ENCODE measurements at places on chromosomes 7 and 10.
A peak's percentile ranks its signal among the peaks of the same experiment; 100 is the strongest.

- DNase-seq = no peak
Observed at GRCh38 chr10:52952391-52953055, 179.9 kb upstream of the MBL2 start.

DNA sequence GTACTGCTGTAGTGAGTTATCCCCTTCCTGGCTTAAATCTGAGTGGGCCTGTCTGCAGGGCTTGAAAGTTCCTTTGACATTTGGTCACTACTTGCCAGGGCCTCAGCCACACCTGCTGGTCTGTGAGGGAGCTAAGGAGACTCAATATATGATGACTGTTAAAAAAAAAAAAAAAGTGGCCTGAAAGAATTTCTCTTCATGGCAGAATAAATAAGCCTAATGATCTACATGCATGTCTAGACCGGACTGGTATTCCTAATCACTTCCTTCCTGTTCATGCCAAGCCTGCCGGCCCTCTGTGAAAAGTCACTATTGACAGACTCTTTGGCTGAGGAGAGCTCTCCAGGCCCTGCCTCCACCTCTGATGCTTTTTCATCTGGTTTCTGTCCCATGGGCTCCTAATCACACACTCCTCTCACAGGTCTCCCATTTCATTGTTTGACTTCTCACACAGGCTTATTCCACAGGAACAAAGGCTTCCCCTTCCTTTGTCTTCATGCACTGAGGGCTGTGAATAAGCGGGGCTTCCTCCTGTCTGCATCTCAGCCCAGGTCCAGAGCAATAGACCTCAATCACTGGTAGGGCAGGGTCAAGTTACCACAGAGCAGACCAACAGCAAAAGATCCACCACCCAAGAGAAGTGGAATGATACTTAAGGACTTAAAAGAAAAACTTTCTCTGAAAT lies 99.1 kb upstream of the SEC61G start:
- no peak for DNase-seq

GRCh38 chr10:24822590-24822989 lies 98.9 kb upstream of the ARHGAP21 start:
- DNase-seq = no peak

DNA sequence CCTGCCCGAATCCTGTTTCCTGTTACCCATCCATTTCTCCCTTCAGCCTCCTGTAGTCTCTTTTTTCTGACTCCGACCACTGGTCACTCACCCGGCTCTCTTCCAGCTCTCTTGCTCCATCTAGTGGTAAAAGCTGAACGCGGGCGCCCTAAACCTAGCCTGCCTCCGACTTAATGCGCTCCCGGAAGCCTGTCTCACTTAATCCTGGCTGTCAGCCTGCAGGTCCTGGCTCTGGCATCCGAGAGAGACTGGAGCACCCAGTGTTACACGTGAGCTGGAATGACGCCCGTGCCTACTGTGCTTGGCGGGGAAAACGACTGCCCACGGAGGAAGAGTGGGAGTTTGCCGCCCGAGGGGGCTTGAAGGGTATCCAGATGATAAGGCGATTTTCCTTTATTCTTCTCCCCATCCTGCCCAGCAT lies 10.3 kb downstream of the SUMF2 start:
- DNase-seq = peak; percentile 55

DNA sequence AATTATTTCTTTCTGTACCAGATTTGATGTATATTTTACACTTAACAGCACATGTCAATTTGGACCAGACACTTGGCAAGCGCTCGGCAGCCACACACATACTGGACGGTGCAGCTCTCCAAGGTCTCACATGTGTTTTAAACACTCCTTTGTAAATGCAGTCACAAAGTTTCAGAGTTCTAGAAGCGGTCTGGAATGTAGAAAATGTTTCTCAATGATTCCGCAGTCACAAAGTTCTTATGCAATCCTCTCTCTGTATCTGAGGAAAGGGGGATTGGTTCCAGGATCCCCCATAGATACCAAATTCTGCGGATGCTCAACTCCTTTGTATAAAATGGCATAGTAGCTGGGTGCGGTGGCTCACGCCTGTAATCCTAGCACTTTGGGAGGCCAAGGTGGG lies 253.0 kb upstream of the GRB10 start:
- no peak for DNase-seq

GRCh38 chr7:4052130-4052529 lies 630.0 kb upstream of the FOXK1 start:
- DNase-seq = no peak

DNA sequence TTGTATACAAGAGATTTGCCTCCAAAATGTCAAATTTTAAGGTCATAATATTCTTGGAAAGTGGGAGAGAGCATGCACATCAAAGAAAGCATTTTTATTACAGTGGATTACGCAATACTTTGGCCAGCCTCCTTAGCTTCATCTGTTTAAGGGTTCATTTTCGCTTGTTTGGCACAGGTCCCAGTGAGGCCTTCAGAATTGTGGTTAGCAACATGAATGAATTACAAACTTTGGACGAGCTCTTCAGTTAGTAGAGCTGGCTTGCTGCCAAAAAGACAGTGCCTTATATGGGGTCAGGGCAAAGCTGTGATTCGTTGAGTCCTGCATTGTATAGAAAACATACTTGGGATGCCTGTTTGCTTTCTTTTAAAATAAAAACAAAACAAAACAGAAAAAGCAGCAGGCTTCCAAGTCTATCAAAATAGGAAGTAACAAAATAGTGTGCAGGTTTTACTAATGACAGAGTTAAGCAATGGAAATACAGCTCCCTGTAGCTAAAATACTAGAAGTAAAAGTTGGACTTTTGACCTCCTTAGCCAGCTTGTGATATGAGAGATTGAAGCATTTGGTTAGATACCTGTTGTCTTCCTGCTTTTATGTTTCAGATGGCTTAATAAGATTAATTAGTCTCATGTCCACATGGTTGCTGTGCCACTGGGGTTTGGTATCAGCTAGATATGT lies 190.8 kb downstream of the MLLT10 start:
- DNase-seq = no peak

DNA sequence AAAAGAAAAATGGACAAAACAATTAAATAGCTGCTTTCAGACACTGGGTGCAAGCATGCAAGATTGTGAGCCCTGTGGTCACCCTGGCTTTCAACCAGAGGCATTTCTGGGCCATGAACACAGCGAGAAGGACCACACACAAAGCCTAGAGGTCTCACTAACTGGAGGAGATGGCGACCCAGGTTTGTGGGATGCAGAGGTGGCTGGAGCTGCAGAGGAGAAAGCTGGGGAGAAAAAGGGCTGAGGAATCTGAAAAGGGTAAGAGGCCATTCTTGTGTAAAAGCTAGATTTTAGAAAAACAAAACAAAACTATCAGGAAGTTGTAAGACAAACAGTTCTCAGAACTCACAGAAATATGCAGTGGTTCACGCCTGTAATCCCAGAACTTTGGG lies 30.1 kb upstream of the PTPRN2 start:
- no peak for DNase-seq

- DNase-seq = no peak
Observed at GRCh38 chr10:74910976-74911350, 84.6 kb downstream of the KAT6B start.

- DNase-seq = no peak
Observed at GRCh38 chr7:4134631-4135030, 547.5 kb upstream of the FOXK1 start.

DNA sequence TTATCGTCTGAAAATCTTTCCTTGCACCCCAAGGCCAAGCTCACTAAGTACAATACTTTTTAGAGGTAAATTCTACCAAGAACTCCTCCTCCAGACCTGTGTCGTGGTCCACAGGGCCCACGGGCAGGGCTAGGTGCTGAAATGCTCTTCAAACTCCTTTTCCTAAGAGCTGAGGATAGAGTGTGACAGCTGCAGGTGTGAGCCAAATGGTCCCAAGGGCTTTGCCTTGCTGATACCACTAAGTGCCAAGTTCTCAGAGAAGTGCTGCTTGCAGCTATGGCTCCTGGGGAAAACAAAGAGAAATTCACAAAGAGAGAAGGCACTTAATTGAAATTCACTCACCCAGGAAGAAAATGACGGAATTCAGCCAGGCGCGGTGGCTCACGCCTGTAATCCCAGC lies 868.9 kb upstream of the AUTS2 start:
- DNase-seq = no peak

GRCh38 chr10:124006526-124006925 lies 86.9 kb downstream of the CHST15 start:
- DNase-seq = no peak

DNA sequence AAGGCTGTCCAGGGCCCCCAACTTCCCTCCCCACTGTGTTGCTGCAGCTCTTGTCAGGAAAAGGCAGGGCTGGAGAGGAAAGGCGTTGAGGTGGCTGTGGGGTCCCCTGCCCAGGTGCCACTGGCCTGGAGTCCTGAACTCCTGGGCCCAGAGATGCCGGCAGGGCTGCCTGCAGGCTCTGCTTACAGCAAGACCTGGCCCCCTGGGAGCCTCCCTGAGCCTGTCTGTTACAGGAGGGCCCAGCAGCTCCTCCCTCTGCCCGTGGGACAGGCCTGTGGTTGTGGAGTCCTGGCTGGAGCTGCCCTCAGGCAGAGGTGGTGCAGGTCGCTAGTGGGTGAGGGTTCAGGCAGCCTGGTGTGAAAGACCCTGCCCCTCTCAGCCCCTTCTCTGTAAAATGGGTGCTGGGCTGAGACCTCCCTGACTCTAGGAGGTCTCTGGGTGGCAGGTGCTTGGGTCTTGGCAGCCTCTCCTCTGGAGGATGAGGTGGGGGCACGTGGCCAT lies 9.9 kb downstream of the ANTXRL start:
- DNase-seq = no peak

GRCh38 chr7:48876087-48876486 lies 48.3 kb upstream of the CDC14C start:
- DNase-seq = no peak

DNA sequence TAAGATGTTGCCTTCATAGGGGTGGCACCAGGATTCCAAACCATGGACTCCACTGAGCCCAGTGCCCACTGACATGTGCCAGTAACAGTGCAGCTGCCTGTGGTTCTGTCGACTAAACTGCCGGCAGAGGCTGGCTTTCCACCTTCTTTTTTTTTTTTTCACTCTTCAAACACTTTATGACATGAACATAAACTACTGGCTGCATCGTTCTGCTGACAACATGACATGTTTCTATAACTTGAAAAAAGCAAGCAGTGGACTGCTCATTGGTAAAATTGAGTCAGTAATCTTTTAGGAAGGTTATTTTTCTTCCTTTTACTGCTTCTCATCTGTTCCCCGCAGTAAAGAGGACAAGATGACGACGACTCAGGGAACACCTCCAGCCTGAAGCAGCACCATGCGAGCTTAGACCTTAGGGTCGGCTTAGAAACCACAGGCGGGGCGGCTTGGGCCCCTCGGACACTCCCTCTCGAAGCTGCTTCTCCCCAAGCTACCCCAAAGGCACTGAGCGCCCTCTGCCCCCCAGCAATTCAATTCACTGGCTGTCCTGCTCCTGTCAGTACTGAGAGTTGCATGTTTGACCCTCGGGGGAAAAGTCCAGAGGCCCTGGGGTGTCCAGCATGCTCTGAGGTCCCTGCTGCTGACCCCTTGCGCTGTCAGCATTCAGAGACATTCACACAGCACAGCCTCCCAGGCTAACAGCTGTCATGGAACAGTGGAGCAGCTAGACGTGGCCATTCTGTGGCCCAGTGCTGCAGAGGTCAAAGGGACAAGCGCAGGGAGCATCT lies 112.5 kb downstream of the EGFR start:
- no peak for DNase-seq

GRCh38 chr10:112666094-112666493 lies 219.1 kb downstream of the VTI1A start:
- DNase-seq = no peak

DNA sequence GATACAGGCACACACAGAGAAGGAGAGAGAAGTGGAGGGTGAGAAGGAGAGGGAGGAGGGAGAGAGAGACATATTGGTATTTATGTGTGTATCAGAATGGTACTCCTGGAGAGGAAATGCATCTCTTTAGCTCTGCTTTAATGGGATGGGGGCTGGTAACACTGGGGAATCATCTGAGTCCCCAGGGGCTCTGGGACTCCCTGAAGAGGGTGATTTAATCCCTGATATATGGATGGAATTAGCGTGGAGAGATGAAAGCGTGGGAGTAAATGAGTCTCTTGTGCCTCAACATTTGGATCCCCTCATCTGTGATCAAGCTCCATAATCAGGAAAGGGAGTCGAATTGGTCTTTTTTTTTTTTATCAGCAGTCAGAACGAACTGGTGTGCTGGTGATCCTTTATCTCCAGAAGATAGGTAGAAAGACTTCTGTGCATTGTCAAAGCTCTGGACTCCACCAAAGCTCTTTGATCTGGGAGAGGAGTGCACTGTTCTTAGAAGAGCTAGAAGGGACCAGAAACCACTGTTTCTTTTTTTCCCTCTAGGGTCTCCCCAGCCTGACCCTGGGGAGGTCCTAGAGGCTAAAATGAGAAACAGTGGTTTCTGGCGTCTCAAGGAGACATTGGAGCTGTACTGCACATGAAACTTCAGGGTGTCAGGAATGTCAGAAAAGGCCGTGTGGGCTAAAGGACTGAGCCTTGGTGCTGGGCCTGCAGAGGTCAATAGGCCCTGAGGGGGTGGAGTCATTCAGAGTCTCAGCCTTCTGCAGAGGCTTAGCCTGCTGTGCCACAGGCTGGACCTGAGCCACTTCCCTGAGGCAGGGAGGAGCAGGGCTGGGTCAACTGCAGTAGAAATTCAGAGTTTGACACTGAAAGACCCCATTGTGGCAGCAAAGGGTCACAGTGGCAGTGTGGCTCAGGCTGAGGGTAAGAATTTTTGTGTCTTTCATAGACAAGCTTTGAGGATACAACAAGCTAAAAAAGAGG lies 234.4 kb upstream of the SLC26A5 start:
- DNase-seq = no peak

- DNase-seq = no peak
Observed at GRCh38 chr7:84848219-84848973, 338.5 kb downstream of the SEMA3D start.

DNA sequence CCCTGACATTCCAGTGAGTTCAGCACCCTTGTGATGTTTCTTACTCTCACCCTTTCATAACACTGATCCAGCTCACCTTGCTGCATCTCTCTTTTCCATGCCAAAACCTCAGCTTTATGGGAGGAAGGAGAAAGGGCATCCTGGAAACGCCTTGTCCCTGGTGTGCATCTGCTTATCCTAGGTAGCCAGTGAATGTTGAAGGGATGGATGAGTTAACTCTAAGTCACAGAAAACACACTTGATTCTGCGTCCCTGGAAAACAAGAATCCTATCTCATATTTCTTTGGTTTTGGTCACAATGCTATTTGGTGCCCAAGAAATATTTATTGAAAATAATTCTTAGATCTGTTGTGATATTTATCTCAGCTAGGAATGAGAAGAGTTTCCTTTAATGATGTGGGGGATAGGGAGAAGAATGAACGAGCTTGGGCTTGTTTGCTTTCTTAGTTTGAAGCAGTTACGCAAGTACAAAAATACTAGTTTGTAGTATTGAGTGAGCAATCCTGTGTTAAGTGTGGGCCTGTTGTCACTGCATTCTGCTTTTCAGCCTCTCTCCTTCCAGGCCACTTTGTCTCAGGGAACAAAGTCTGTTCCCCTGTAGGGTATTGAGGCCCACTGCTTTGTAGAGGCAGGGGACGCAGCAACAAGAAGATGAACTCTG lies 126.5 kb downstream of the ARID5B start:
- DNase-seq = no peak

- DNase-seq = no peak
Observed at GRCh38 chr7:89238156-89238555, 442.6 kb upstream of the TEX47 start.

- DNase-seq = no peak
Observed at GRCh38 chr10:95881316-95881715, 26.5 kb upstream of the CC2D2B start.

- no peak for DNase-seq
Observed at GRCh38 chr7:97020996-97021746, 3.5 kb downstream of the DLX5 start.

GRCh38 chr10:89392974-89393373 lies 551 bp downstream of the IFIT1 start:
- DNase-seq = no peak

GRCh38 chr10:71634531-71635164 lies 84.9 kb downstream of the C10orf105 start:
- DNase-seq = no peak

Data from activated T-helper 2 cell treated with anti-CD3 and anti-CD28 coated beads, Interferon-gamma antibody, Interleukin-2, Interleukin-4, amounts not matched to agents 10 μg/mL and 5 μg/mL and 100 μg/mL, durations not matched to agents 14 hours and 24 hours and 36 hours (primary cell).